K562 (cell line): ENCODE measurements at places on chromosomes 4 and X. TPM values are rescaled to one million over a fixed set of nuclear protein-coding genes. Genes with fewer than 3 reads are reported as not detected.

GRCh38 chr4:55955710-55956109, 7.0 kb downstream of the CEP135 start:
- no peaks in the 10 kb centered on the region for H3K27me3 ChIP-seq
- H3K36me3 ChIP-seq = peaks cover 77% of the 10 kb centered on the region; the same call in 2 of the 3 replicates
- no peaks in the 10 kb centered on the region for H3K4me1 ChIP-seq
- DNase-seq = no peak
- H3K4me3 ChIP-seq = no peak overlapping the region

DNA sequence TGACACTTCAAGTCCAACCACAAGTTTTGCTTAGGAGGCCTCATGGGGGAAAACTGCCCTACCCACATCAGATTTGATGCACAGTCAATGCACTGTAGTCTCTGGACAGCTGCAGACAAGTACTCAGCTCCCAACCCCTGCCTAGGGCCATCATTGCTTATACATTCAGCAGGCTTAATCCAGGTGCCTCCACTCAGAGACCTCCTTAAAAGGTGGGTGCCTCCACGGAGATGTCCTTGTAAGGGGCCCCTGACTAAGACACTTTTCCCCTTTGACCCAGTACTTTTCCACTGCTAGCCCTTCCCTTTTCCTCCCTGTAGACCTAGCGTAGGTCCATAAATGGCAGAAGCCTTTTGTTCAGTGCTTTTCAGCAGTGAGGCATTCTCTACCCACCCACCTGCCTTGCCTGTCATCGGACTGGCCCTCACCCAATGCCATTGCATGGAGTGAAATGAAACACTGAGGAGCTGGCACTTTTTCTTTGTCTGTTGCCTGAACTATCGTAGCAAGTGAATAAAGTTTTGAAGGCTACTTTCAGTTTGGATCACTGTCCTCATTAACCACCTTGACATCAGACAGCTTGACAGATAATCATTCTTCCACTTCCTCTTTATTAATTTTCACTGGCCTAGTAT, 23.8 kb upstream of the PLK4 start:
- no peak for DNase-seq
- H3K4me3 ChIP-seq = no peak overlapping the region
- no peaks in the 10 kb centered on the region for H3K36me3 ChIP-seq
- H3K4me1 ChIP-seq = no peaks in the 10 kb centered on the region

DNA sequence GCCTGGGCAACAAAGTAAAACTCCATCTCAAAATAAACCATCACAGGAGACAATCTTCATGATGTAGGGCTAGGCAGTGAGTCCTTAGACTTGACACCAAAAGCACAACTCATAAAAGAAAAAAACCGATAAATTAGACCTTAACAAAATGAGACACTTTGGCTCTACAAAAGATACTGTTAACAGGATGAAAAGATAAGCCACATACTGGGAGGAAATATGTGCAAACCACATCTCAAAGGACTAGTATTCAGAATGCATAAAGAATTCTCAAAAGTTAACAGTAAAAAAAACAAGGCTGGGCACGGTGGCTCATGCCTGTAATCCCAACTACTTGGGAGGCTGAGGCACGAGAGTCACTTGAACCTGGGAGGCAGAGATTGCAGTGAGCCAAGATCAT, 13.2 kb downstream of the EFHC2 start:
- H3K4me1 ChIP-seq = no peaks in the 10 kb centered on the region; the same call in 2 of the 3 replicates
- H3K27ac ChIP-seq = no peak overlapping the region
- no peak for DNase-seq

DNA sequence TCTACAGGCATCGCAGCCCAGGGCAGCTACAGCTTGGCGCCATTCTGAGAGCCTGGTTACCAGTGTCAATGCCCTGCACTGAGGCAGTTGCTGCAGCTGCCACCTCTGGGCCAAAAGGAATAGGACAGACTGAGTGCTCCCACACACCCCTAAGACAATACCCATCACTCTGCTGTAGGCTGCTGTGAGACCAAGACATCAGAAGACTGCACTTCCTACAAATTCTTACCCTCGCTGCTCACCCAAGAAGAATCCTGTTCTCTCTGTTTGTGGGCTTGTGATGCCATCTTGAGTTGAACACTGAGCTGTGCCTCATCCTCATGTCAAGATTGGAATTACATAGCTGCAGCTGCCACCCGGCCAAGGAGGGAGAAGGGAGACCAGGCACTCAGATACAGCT, 1847.0 kb upstream of the PCDH10 start:
- H3K4me1 ChIP-seq = no peaks in the 10 kb centered on the region
- H3K36me3 ChIP-seq = no peaks in the 10 kb centered on the region
- no peaks in the 10 kb centered on the region for H3K27me3 ChIP-seq
- no peak overlapping the region for H3K27ac ChIP-seq

MAGEC1 gene
- 36.9 and 37.0 TPM in 2 replicates for total RNA-seq

CCDC110 gene
- total RNA-seq = 0.25 TPM in 1 of 2 replicates, not detected in the other
